ENCODE measurements at places on chromosomes 12 and 14.
A peak's percentile ranks its signal among the peaks of the same experiment; 100 is the strongest.

DNA sequence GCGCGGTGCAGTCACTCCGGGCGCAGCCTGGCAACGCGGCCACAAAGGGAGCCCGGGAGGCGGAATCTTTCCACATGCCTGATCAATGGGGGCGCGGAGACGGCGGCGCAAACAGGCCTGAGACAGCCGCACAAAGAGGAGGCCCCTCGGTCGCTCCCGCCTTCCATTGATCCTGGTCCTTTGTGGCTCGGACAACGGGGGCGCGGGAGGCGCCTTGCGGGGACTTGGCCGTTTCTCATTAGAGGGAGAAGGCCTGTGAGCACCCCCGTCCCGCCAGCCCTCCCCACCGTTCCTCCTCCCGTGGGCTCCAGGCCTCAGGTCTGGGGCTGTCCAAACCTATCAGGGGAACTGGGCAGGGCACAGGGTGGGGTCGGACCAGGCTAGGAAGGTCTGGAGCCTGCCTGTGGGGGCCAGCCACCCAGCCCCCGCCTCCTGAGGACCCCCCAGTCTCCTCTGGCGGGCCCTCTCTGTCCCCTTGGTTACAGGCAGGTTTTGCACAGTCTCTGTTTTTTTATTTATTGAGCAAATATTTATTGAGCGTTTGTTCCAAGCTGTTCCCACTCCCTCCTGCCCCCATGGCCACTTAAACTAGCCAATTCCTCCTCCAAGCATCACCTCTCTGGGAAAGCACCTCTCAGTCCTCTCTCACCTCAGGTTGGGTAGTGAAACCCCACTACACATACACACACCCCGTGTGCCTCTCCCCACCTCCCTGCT lies 29.0 kb upstream of the MSI1 start:
- DNase-seq = no peak

- no peak for DNase-seq
Measured at GRCh38 chr14:74441113-74441512, 15.1 kb upstream of the SYNDIG1L start.

GRCh38 chr14:31760277-31760676 lies 199.1 kb downstream of the NUBPL start:
- DNase-seq = no peak

DNA sequence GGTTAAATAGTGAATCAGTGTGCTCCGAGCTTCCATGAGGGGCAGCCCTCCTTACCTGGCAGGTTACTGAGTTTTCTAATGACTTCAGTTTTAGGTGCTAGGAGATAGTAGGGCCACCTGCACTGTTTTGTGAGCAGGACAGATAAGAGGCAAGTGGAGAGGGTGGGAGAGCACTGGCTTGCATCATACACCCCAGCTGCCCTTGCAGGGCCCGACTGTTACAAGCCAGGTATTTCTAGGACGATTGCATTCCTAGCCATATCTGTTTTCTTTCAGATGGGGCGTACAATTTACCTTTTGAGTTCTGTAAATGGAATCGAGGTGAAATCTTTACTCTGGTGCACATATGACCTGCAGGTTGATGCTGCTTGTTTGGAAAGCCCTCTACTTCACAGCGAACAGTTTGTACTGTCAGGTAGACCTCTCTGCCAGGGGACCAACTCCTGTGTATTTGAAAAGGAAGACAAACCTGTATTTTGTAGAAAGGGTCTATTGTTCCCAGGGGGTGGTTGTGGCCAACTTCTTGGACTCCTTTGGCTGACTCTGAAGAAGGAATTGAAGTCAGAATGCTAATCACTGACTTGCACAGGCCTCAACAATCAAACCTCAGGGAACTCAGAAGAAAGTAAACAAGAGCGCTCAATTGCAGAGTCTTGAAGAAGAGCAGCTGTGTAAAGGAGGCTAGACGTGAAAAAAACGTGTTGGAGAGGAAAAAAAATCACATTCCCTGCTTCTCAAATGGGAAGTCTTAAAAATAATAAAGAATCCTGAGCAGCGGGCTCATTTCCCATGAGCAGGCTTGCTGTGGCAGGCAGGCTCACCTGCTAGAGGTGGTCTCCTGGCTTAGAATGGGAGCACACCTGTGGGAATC lies 57.3 kb downstream of the ETV6 start:
- no peak for DNase-seq

- DNase-seq = no peak
Measured at GRCh38 chr12:113007166-113007565, 28.8 kb downstream of the OAS2 start.

DNA sequence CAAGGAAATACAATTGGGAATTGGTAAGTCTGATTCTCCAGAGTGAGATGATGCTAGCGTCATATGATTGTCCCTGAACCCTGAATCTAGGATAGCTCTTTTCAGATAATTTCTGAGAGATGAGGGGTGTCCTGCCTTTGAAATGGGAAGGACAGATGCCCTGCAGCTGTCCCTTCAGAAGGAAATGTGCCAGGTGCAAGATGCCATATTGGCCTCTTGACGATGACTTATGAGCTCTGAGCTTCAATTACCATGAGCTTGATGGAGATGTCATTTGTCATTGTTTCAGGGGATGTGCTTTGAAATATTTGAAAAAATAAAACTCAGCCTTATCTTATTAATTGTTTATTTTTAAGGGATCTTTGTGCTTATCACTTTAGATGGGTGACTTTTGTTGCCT lies 185.1 kb downstream of the DACT1 start:
- DNase-seq = no peak

GRCh38 chr12:47242426-47242825 lies 162.7 kb upstream of the AMIGO2 start:
- DNase-seq = no peak

- DNase-seq = no peak
Measured at GRCh38 chr14:19873178-19873577, 1.8 kb upstream of the OR4K2 start.

GRCh38 chr14:33879684-33880286 lies 71.1 kb downstream of the EGLN3 start:
- DNase-seq = no peak

GRCh38 chr14:52244997-52245396 lies 22.5 kb upstream of the PTGDR start:
- DNase-seq = no peak

DNA sequence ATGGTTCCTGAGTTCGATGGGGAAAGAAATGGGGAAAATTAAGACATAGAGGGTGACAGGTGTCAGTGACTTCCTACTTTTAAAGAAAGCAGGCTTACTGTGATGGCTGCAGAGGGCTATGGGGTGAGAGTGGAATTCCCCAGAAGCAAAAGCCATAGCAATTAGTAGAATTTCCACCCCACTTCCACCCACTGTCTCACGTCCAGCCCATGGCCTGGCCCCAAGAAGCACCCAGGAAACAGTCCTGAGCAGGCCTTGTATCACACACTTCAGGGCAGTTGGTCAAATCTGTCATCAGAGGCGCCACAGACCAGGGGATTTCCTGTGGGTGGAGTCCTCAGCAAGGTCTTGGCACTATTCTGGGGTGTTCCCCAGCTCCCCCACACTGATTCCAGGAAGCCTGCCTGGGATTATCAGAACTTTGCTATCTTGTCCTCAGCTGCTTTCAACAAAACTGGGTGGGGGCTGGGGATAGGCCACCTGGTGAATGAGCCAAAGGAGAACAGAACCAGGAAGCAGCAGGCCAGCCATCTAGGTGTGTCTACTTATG lies 120.1 kb upstream of the CCND2 start:
- no peak for DNase-seq

GRCh38 chr12:127925971-127926370 lies 341.0 kb upstream of the TMEM132C start:
- DNase-seq = peak; percentile 17

- DNase-seq = no peak
Measured at GRCh38 chr14:65945327-65945726, 532.8 kb downstream of the FUT8 start.

GRCh38 chr12:123250471-123251383 lies 17.5 kb downstream of the MTRFR start:
- DNase-seq = no peak

- DNase-seq = no peak
Measured at GRCh38 chr12:94386422-94386821, 73.2 kb downstream of the CEP83 start.

DNA sequence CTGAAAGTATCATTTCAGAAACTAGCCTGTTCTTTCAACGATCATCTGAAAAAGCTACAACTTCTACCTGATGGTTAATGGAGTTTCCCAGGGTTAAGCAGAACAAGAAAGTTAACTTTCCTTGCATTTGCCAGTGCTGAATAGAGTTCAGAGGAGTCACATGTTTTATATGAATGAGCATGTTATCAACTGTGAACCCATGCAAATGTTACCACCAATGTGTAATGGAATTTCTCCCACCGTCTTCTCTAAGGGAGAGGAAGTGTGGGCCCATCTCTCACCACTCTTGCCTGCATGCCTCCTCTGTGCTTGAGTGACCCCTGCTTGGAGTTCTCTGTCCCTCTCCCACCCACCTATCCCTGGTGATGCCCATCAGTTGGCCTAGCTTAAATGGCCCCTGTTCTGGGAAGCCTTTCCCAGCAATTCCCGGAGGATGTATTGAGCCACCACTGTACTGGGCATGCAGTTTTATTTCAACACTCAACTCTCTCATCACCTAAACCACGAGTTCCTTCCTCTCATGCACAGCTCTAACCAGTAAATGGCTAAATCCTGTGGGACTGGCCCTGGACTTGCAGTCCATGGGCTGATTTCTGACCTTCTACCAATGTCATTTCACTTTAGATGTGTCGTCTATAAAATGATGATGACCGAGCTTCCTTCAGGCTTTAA lies 159.8 kb downstream of the RPAP3 start:
- DNase-seq = no peak

GRCh38 chr14:68084256-68084655 lies 264.7 kb downstream of the RAD51B start:
- DNase-seq = no peak

DNA sequence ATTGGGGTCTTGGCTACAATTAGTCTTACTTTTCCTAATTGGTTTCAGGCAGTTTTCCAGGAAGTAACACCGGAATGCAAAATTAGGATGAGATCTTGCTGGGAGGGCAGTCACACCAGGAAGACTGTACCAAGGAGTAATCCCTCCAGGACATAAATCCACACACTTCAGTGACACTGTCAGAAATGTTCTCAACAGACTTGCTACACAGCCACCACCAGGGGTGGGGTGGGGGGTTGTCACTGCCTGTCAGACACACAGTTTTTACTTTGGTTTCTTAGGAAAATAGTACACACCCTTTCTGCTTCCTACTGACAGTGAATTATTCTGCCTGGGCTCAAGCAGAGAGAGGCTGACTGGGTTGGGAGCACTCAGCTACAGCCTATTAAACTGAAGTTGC lies 102.9 kb upstream of the CCDC196 start:
- no peak for DNase-seq

DNA sequence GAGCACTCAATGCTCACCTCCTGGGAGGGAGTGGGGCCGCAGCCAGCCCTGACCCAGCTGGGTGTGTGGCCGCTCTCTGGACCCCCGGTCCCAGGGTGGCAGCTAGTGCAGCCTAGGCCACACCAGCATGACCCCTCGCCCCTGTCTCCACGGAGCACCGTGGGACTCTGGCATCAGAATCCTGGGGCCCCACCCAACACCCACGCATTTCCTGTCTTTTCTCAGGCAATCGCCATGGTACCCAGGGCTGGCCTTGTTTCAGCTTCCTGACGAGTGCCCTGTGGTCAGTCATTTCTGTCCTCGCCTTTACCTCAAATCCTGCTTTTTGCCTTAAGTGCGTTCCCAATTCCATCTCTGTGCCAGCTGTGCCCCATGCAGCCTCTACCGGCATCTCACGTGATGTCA lies 15.9 kb downstream of the PACS2 start:
- no peak for DNase-seq

DNA sequence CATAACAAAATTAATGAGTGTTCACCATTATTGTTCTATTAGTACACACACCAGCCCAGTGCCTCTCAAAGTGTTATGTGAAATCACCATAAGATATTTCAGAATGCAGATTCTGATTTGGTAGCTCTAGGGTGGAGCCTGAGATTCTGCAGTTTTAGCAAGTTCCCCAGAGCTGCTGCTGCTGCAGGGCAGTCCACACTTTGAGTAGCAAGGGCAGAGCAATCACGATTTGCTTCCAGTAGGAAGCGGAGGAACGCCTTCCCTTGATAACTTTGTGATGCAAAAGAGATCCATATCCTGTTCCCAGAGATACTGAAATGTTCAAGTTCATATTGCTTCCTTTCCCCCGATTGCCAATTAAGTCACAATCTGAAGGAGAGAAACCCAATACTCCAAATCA lies 57.9 kb downstream of the SLC17A8 start:
- no peak for DNase-seq

DNA sequence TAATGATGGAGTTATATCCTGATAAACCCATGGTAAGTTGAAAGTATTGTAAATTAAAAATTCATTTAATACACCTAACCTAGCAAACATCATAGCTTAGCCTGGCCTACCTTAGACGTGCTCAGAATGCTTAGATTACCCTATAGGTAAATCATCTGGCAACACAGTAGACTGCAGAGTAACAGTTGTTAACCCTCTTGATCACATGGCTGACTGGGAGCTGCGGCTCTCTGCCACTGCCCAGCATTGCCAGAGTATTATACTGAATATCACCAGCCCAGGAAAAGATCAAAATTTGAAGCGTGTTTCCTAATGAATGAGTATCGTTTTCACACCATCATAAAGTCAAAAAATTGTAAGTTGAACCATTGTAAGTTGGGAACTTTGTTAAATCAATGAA lies 17.8 kb upstream of the TMPRSS12 start:
- DNase-seq = no peak

DNA sequence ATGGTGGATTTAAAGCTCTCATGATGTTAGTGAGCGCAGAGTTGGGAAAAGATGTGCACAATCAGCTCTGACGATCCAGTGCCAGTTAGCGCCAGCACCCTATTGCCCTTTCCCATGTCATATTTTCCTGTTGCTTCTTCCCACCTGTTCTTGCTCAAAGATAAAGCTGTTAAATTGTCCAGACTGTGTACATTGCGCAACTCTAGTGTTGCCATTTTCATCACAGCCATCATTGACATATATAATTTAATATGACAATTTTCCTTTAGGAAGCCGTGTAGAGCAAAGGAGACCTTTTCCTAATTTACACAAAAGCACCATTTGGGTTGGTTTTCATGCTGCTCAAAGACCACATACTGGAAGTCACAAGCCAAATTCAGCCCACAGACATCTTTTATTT lies 5.7 kb upstream of the C12orf42 start:
- DNase-seq = no peak

- no peak for DNase-seq
Measured at GRCh38 chr12:65825507-65826352, 1.4 kb downstream of the HMGA2 start.

DNA sequence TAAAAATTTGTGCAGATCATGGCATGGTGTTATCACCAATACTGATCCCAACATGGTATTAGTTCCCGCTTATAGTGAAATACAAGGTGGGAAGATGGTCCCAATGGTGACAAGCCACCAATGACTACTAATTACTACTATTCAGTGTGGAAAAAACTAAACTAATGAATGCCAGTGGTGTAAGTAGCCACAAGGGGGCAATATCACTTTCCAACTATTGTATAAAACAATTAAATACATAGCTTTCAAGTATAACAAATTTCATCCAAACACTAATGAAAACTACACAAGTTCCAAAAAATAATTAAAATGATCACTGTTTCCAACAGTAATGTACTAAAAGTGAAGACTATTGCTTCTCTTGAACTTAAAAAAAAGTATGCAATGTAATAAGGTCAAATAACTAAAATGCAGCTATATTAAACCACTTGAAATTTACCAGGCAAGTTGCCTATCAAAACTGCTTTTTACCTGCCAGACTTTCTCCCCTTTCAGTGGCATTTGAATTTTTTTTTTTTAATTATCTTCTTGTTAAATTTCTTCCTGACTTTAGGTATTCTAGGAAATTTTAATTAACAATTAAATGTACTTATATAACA lies 58.0 kb downstream of the PAPLN start:
- no peak for DNase-seq

GRCh38 chr12:846421-846820 lies 94.0 kb downstream of the WNK1 start:
- DNase-seq = no peak

Measured in cerebellar nuclear complex (tissue), 1 donor.